ENCODE measurements at places on chromosomes 6 and 20. TPM values are rescaled to one million over a fixed set of nuclear protein-coding genes. Genes with fewer than 3 reads are reported as not detected.
A peak's percentile ranks its signal among the peaks of the same experiment; 100 is the strongest.

- no peak overlapping the region for H3K4me3 ChIP-seq
- 0 out of 2 replicates have a peak, but pooled peaks cover 13% of the 10 kb centered on the region for H3K36me3 ChIP-seq
- DNase-seq = no peak
- peaks cover 20% of the 10 kb centered on the region for H3K4me1 ChIP-seq
- H3K27me3 ChIP-seq = no peaks in the 10 kb centered on the region
Measured at GRCh38 chr6:117547688-117548621, 54.4 kb downstream of the GOPC start.

DNA sequence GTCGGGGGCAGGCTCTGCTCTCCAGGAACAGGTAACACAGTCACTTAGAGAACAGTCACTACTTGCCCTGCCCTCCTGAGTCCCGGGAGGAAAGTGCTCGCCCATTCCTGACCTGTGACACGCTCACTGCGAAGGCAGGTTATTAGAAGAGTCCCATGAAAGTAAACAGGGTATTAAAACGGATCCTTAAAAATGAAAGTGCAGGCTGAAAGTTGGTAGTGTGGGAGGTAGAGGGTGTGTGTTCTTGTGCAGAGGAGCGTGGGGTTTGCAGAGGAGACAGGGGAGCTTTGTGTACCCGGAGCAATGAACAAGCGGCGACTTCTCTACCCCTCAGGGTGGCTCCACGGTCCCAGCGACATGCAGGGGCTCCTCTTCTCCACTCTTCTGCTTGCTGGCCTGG lies at the start of gene CCN6:
Gene CCN6 (plus strand): TSS at position 104 of the 400 bp plus-strand sequence. CDS start 254 bp downstream, at position 358.
- no peak for DNase-seq
- no peak within 1 kb of the TSS for H3K27ac ChIP-seq
- H3K4me1 ChIP-seq = no peaks in the 10 kb centered on the region
- no peak within 1 kb of the TSS for H3K4me3 ChIP-seq
- H3K27me3 ChIP-seq = no peaks in the 10 kb centered on the region

DNA sequence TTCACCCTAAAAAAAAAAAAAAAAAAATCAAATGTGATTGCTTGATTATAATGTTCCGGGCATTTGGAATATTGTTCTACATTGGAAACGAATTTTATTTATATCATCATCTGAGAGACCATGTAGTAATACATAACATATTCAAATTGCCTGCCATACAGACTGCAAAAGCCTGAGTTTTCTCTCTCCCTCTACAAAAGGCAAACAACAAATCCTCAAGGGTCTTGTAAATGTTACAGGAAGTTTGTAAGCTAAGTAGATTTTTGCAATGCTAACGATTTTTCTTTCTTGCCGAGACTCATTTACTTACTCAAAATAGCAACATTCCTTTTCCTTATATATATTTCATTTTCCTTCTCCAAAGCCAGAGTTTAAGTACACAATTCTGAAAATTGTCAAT lies 49.0 kb upstream of the HTR1E start:
- H3K4me1 ChIP-seq = no peaks in the 10 kb centered on the region
- no peak for DNase-seq
- no peak overlapping the region for H3K27ac ChIP-seq
- no peaks in the 10 kb centered on the region for H3K36me3 ChIP-seq
- H3K4me3 ChIP-seq = no peak overlapping the region

GSTA2 gene
- not detected for total RNA-seq

DNA sequence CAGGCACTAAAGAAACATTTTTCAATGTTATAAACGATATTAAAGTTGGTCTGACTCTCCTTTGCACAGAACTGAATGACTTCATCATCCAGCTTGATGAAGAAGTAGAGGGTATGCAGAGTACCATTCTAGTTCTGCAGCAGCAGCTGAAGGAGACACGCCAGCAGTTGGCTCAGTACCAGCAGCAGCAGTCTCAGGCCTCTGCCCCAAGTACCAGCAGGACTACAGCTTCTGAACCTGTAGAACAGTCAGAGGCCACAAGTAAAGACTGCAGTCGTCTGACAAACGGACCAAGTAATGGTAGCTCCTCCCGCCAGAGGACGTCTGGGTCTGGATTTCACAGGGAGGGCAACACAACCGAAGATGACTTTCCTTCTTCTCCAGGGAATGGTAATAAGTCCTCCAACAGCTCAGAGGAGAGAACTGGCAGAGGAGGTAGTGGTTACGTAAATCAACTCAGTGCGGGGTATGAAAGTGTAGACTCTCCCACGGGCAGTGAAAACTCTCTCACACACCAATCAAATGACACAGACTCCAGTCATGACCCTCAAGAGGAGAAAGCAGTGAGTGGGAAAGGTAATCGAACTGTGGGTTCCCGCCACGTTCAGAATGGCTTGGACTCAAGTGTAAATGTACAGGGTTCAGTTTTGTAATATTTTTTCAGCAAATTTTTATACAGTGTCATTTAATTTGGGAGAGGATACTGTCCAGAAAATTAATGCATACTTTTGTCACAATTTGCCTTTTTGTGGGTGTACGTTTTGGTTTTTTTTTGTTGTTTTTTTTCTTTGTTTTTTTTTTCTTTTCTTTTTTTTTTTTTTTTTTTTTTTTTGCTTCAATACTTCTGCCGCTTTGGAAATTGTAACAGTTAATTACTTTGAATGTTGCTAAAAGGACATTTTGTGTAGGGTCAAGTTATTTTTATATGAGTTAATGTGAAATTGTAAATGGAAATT lies 6.6 kb upstream of the ACAT2 start:
- H3K27me3 ChIP-seq = no peaks in the 10 kb centered on the region
- H3K4me3 ChIP-seq = no peak overlapping the region
- no peak overlapping the region for H3K27ac ChIP-seq
- H3K4me1 ChIP-seq = peaks cover 24% of the 10 kb centered on the region
- H3K36me3 ChIP-seq = peaks cover 51% of the 10 kb centered on the region
- DNase-seq = no peak

- H3K27ac ChIP-seq = peak within 1 kb of the TSS; percentile 86
- peaks cover 27% of the 10 kb centered on the region for H3K4me1 ChIP-seq
- no peaks in the 10 kb centered on the region for H3K27me3 ChIP-seq
- H3K4me3 ChIP-seq = peak within 1 kb of the TSS; percentile 98
- peaks cover 15% of the 10 kb centered on the region for H3K36me3 ChIP-seq
Measured at GRCh38 chr20:407953-408842, at the start of gene RBCK1. RBCK1 (plus strand) TSS chr20:408299; CDS start chr20:408758, 459 bp downstream.

- H3K4me3 ChIP-seq = no peak overlapping the region
- no peak overlapping the region for H3K27ac ChIP-seq
- H3K27me3 ChIP-seq = no peaks in the 10 kb centered on the region
Measured at GRCh38 chr6:155995281-155995680, 539.6 kb upstream of the NOX3 start.

GRCh38 chr6:63802606-63803206 lies 167.1 kb downstream of the PHF3 start:
- no peaks in the 10 kb centered on the region for H3K36me3 ChIP-seq
- H3K4me1 ChIP-seq = no peaks in the 10 kb centered on the region
- H3K27me3 ChIP-seq = no peaks in the 10 kb centered on the region

All from HCT116 (cell line).